Activated CD4-positive, CD25-positive, alpha-beta regulatory T cell (primary cell): ENCODE measurements at places on chromosomes 1 and 21.

GRCh38 chr21:36338975-36339374 is 19.0 kb downstream of the MORC3 start:
- DNase-seq = no peak

DNA sequence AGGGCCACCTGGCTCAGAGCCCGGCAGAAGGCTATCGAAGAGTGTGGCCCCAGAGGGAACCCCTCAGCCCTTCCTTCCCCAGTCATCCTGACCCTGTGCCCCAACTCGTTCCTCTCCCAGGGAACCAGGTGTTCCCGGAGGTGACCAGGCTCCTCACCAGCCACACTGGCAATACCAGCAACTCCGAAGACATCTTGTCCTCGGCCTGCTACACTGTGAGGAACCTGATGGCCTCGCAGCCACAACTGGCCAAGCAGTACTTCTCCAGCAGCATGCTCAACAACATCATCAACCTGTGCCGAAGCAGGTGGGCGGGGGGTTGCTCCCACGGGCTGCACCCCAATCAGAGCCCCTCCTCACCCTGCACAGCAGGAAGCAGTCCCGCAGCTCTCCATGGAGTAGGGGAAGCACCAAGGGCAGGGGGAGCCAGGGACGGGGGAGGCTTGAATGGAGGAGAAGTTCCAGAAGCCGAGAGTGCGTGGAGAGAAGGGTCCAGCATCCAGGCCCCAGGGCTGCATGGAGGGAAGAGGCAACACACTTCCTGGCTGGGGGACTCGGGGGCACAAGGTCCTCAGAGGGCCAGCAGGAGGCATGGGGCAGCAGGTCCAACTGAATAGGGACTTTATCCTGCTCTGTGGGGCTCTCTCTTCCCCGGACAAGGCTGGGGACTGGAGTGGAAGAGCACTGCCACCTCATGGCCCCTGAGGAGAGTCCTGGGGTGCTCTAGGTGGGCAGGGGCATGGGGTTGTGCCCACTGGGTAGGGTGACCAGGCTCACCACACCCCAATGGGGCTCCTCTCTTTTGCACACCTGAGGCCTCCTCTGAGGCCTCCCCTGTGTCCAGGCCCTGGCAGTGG is 41.7 kb downstream of the PKP1 start:
- DNase-seq = no peak

DNA sequence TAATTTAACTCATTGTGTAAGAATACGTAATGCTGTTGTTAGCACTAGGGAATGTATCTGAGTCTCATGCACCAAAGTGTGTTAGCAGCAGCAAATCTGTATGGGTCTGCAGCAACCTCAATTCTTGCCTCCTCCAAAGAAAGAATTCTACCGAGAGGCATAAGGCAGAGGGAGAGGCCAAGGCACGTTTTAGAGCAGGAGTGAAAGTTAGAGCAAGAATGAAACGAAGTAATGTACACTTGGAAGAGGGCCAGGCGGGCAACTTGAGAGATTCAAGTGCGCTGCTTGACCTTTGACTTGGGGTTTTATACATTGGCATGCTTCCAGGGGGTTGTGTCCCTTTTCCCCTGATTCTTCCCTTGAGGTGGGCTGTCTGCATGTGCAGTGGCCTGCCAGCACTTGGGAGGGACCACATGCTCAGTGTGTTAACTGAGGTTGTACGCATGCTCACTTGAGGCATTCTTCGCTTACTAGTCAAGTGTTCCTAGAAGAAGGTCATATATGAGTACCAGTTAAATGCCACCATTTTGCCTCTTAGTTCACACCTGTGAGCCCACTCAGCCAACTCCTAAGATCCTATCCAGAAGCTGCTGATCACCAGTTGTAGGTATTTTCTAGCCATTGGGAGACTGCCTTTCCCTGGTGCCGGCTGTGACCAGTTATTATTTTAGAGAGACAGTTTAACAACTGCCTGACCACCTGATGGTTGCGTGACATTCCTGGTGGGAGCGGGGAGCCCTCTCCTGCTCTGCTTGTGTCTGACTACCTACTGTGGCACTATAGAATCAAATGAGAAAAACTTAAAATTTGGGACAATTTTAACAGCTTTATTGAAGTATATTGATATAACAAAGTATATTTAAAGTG is 2.7 kb upstream of the CNN3 start:
- DNase-seq = no peak

- no peak for DNase-seq
These were observed 25.0 kb upstream of the SLC2A1 start for GRCh38 chr1:42983693-42984092.
